Brain (organoid and tissue), 16 donors: ENCODE measurements at places on chromosomes 7 and 10.

GRCh38 chr7:24192691-24193090, 91.3 kb upstream of the NPY start:
- DNase-seq, result no peak

DNA sequence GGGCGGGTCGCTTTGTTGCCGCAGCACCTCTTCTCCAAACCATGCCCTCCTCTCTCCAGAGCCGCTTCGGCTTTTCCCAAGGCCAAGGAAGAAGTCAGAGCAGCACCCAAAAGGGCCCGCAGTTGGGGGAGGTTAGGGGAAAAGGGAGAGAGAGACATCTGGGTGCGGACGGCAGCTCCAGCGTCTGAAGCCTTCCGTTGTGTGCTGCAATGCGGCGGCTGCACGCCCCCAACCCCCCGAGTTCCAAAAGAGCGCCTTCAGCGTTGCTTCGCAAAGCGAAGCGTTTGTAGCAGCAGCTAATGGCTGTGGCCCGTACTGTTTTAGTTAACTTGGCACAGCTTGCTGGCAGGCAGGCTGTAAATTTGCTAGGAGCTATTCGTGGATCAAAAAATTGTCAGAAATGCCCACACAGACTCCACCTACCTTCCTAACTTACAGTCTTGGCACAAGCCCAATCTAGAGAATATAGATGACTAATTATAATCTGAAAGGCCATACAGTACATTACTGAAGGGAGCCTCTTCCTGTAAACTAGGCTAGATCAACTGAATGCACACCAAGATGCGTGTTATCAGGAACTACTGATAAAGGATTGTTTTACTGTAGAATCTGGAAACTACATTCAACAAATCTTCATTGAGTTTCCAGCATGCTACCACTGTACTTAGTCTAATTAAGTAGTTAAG, 1.1 kb upstream of the KBTBD2 start:
- peak; percentile 78 for DNase-seq

- DNase-seq, result no peak
These were observed 67.9 kb upstream of the PRKCQ start for GRCh38 chr10:6647811-6648526.

DNA sequence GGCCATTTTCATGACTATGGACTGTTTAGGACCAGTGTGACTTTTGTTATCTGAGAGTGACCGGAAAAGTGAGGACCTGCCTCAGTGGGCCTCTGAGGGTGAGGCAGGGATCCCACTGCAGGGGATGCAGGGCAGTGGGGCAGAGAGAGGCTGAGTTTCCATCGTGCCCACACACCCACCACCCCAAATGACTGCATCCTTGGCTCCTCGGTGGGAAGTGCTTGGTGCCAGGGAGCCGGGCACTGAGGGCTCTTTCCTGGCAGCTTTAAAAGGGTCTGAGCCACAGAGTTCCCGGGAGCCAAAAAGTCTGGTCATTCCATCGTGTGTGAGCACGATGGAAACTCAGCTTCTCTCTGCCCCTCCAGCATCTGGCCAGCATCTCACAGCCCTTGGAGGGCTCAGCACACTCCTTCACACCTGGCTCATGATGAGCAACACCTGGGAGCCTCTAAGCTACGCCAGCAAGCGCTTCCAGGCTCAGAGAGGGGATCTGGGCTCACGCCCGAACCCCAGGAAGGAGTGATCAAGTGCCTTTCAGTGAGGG, 59.1 kb downstream of the RAMP3 start:
- DNase-seq, result no peak

GRCh38 chr7:48177271-48177670, 6.0 kb downstream of the ABCA13 start:
- DNase-seq, result no peak

- no peak for DNase-seq
These were observed 3.8 kb upstream of the CH25H start for GRCh38 chr10:89210794-89211425.

- no peak for DNase-seq
These were observed 10.5 kb upstream of the KCP start for GRCh38 chr7:128920913-128921582.

- DNase-seq, result no peak
These were observed 34.4 kb upstream of the CABCOCO1 start for GRCh38 chr10:61628151-61628874.

DNA sequence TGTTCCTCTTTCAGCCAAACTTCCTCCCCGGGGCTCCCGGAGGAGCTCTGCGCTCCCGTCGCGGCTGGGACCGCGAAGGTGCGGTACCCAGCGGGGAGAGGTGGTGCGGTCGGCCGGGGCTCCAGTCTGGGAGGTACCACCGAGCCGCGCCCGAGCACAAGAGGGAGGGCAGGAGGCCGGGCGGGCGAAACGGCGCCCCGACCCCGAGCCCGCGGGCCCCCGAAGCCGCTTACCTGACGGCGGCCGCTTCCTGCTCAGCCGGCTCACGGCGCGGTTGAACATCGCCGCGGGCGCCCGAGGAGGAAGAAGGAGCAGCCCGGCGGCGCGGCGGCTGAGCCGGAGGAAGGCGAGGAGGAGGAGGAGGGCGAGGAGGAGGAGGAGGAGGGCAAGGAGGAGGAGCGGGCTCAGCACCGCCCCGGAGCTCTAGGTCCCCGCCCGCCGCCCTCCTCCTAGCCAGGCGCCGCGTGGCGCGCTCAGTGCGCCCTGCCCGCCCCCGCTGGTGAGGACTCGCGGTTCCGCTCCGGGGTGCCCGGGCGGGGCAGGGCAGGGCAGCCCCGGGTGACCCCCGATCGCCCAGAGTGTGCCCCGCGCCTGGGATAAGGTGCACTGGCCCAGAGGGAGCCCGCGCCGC, at the start of gene RGS10:
RGS10 (minus strand) TSS at position 363 of the 631 bp plus-strand sequence; CDS start at position 282, 81 bp downstream.
- peak; percentile 32 for DNase-seq

DNA sequence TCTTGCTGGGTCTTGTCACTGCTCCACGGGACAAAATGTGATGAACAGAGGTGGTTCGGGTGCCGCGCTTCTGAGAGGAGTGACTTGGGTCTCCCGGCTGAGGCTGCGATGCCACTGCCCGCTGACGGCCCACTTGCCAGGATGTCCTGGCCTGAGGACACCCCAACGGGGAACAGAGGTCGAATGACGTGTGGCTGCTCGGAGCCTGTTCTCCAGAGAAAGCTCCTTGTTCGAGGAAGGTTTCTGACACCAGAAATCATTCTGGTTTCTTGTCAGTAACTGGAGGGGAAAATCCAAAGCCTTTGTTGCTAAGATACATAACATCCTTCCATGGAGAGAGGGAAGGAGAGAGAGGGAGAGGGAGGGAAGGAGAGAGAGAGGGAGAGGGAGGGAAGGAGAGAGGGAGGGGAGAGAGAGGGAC, 236.4 kb downstream of the WDR37 start:
- DNase-seq, result peak; percentile 71

DNA sequence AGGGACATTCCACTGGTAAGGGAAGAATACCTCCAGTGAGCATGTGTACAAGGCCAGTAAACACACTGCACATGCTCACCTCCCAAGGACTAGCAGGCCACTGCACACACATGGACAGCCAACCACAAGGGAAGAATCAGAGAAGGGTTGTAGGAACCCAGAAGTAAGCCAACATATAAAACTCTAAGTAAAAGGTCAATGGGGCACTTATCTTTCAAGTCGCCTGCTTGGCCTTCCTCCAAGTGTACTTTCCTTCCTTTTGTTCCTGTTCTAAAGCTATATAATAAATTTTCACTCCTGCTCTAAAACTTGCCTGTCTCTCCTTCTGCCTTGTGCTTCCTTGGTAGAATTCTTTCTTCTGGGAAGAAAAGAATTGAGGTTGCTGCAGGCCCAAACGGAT, 33.0 kb downstream of the ORC5 start:
- DNase-seq, result no peak

GRCh38 chr10:48905311-48905710, 34.3 kb downstream of the LRRC18 start:
- DNase-seq, result no peak

DNA sequence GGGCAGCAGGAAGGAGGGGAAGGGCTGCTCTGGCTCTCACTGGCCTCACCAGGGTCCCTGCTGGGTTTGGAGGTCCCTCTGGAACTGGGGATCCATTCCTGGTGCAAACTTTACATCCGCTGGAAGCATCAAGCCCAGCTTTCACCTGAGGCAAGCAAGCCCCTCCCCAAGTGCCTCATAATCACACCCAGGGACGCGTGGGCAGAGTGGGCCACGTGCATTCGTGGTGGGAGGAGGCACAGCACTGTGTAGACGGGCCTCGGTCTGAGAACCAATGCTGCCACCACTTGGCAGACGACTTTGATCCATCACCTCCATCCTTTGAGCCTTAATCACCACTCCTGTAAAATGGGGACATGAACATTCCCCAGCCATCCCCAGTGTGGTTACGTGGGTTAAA, 74.1 kb downstream of the VWA2 start:
- DNase-seq, result no peak
